ENCODE measurements at places on chromosomes 1 and 21. TPM values are rescaled to one million over a fixed set of nuclear protein-coding genes. Genes with fewer than 3 reads are reported as not detected.

The WNT4 gene
- total RNA-seq: 1.4 TPM

The S1PR1 gene
- total RNA-seq: 6.5 TPM

The TMCO1 gene
- total RNA-seq: 47.2 TPM

The FCGR3A gene
- 8.7 TPM for total RNA-seq

The SEC16B gene
- 4.2 TPM for total RNA-seq

DNA sequence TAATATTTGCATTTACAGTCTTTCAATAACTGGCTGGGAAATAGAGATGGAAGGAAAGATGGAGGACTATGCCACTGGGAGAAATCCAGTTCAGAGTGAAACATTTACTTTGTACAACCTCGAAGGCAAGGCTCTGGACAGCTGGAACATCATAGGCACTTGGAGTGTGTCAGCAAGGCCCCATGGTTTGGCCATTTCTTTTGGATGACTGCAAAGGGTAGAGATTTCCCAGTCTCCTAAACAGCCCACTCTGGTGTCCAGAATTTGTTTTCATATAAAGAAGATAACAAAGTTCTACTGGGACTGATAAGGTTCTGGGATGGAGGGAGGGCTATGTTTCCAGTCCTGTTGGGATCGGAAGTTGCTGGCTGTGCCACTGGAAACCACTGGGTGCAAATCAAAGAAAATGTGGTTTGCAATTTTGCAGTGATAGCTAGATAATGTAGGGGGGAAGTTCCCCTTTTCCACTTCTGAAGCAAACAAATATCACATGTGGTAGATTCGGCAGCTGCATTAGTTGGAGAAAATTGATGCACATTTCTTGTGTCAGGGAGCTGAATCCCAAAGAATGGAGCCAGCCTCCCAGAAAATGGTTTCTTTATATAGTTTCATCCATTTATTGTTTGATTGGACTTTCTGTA is 16.2 kb downstream of the KCND3 start:
- no peaks in the 10 kb centered on the region for H3K36me3 ChIP-seq
- no peak overlapping the region for H3K27ac ChIP-seq
- H3K4me1 ChIP-seq: peaks cover 17% of the 10 kb centered on the region
- DNase-seq: no peak
- H3K4me3 ChIP-seq: no peak overlapping the region

DNA sequence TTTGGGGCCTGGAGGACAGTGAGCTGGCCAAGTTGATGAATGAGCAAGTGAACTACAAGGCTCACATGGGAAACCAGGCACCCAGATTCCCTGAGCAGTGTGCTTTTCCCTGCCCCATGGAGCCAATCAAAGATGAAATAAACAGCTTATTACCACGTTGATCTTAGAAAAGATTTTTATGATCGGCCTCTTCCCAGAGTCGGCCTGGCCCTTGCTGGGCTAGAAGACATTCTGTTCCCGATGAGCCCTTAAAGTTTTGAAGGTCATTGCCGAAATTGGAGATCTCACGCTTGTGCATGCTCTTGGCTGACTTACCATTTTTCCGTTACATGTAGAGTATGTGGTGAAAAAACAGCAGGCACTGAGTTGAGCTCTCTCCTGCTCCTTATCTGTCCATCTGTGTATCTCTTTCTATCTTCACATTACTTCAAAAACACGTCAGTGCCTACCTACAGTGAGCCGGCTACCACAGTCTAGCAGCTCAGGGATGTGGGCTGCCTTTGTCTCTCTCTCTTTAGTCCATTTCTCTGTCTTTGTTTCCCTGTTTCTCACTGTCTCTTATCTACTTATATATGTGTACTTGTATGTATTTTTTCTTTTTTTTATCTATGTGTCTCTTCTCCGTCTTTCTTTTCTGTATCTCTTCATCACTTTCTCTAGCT is 248.8 kb upstream of the USP24 start:
- no peaks in the 10 kb centered on the region for H3K27me3 ChIP-seq
- H3K4me1 ChIP-seq: no peaks in the 10 kb centered on the region
- no peak overlapping the region for H3K27ac ChIP-seq
- no peaks in the 10 kb centered on the region for H3K36me3 ChIP-seq
- DNase-seq: no peak
- no peak overlapping the region for H3K4me3 ChIP-seq

DNA sequence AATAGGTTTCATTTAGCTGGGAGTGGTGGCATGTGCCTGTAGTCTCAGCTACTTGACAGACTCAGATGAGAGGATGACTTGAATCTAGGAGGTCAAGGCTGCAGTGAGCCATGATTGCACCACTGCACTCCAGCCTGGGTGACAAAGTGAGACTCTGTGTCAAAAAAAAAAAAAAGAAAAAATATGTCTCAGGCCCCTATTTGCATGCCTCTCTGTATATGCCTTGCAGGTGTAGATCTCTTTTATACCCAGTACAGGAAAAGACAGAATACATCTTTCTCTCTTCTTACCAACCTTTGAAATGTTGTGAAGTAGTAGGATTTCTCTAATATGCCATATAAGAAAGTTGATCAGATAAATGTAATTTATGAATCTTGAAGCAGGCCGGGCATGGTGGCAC is 6.4 kb downstream of the CNR2 start:
- H3K4me1 ChIP-seq: no peaks in the 10 kb centered on the region
- H3K36me3 ChIP-seq: no peaks in the 10 kb centered on the region
- H3K27ac ChIP-seq: no peak overlapping the region

DNA sequence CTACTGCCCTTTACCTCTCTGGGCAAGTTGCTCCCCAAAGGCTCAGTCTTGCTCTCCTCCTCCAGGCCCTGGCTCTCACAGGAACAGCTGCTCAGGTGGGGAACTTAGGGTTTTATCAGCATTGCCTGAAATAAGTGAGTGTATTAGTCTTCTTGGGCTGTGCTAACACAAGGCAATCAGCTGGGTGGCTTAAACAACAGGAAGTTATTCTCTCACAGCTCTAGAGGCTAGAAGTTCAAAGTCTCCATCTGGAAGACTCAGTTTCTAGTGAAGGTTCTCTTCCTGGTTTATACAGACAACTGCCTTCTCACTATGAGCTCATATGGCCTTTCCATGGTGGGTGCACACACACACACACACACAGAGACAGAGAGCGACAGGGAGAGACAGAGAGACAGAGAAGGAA is 2.8 kb upstream of the CD1C start:
- no peaks in the 10 kb centered on the region for H3K4me1 ChIP-seq
- no peak overlapping the region for H3K27ac ChIP-seq
- no peaks in the 10 kb centered on the region for H3K36me3 ChIP-seq
- DNase-seq: no peak
- no peaks in the 10 kb centered on the region for H3K27me3 ChIP-seq

GRCh38 chr1:11838349-11839272 is 9.0 kb downstream of the NPPA start:
- H3K36me3 ChIP-seq: peaks cover 30% of the 10 kb centered on the region
- peak; percentile 90 for DNase-seq
- no peaks in the 10 kb centered on the region for H3K4me1 ChIP-seq
- H3K27ac ChIP-seq: no peak overlapping the region
- H3K4me3 ChIP-seq: no peak overlapping the region

GRCh38 chr1:183723571-183723970 is 70.5 kb upstream of the APOBEC4 start:
- H3K27ac ChIP-seq: no peak overlapping the region
- H3K4me3 ChIP-seq: no peak overlapping the region
- no peak for DNase-seq
- H3K36me3 ChIP-seq: no peaks in the 10 kb centered on the region
- no peaks in the 10 kb centered on the region for H3K27me3 ChIP-seq

DNA sequence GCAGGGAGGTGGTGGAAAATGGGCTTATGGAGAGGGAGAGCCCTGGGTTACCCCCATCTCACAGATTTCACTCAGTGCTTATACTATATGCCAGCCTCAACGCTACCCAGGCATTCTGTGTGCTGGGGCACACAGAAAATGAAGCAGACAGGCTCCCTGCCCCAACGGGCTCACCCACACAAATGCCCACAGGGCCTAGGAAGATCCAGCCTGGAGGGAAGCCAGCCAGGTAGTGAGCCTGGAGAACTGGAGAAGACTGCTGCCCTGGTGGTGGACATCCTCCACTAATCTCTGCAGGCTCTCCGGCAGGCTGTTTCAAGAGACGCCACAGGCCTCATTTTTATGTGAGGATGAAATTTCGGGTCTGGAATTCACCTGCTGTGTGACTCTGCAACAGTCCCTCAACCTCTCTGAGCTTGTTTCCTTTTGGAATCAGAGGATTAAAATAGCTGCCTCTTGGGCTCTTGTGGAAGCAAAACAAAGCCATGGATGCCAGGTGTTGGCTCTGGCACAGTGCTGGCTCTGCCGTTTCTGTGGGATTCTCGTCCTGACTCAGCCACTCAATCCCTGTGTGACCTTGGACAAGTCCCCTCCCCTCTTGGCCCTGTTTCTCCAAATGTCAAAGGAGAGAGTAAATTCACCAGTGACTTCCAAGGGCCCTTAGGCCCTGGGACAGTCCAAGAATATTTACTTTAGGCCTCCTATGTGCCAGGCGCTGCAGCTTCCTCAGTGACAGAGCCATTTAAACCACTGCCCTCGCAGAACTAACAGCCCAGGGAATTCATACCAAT is 3.6 kb downstream of the PAQR7 start:
- H3K4me1 ChIP-seq: peaks cover 74% of the 10 kb centered on the region
- H3K27ac ChIP-seq: peak overlapping the region; percentile 36
- peak; percentile 90 for DNase-seq
- H3K4me3 ChIP-seq: no peak overlapping the region
- no peaks in the 10 kb centered on the region for H3K27me3 ChIP-seq

DNA sequence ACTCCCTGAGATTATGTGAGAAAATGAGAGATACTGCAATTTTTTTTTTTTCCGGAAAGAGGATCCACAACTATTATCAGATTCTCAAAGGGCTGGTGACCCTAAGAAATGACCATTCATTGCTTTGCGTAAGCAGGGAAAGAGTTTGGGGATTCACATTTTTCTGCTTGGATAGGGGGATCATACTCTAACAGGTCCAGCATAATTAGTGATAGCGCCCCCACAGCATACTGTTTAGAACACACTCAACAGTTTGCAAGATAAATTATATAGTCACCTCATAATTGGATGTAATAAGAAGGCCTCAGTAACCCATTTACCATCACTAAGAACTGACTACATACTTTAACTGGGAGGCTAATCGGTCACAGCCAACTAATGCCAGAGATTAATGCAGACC is 1.9 kb downstream of the CCT3 start:
- no peak overlapping the region for H3K4me3 ChIP-seq
- peaks cover 2% of the 10 kb centered on the region for H3K36me3 ChIP-seq
- H3K4me1 ChIP-seq: peaks cover 18% of the 10 kb centered on the region
- no peaks in the 10 kb centered on the region for H3K27me3 ChIP-seq
- H3K27ac ChIP-seq: no peak overlapping the region

GRCh38 chr21:16932314-16932713 is 580.5 kb upstream of the CXADR start:
- H3K4me1 ChIP-seq: no peaks in the 10 kb centered on the region
- H3K27me3 ChIP-seq: no peaks in the 10 kb centered on the region
- no peak overlapping the region for H3K4me3 ChIP-seq

GRCh38 chr1:47443530-47444296 is 5.9 kb downstream of the FOXD2 start:
- H3K27ac ChIP-seq: no peak overlapping the region
- no peak overlapping the region for H3K4me3 ChIP-seq
- no peak for DNase-seq

DNA sequence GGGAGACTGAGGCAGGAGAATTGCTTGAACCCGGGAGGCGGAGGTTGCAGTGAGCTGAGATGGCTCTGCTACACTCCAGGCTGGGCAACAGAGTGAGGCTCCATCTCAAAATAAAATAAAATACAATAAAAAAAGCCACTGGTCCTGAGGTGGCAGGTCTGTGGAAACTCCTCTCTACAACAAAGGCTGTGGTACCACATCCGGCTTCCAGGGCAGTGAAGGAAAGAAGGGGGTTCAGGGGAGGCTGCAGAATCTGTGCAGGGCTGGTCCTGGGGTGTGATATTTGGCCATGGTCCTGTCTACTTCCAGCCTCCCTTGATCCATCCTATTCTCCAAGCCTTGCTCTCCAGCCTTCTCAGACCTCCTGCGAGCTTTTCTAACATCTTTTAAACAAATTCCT is 731 bp upstream of the ZNF683 start:
- DNase-seq: no peak
- no peaks in the 10 kb centered on the region for H3K27me3 ChIP-seq
- H3K4me1 ChIP-seq: no peaks in the 10 kb centered on the region
- H3K36me3 ChIP-seq: no peaks in the 10 kb centered on the region
- H3K4me3 ChIP-seq: no peak overlapping the region
- H3K27ac ChIP-seq: no peak overlapping the region

DNA sequence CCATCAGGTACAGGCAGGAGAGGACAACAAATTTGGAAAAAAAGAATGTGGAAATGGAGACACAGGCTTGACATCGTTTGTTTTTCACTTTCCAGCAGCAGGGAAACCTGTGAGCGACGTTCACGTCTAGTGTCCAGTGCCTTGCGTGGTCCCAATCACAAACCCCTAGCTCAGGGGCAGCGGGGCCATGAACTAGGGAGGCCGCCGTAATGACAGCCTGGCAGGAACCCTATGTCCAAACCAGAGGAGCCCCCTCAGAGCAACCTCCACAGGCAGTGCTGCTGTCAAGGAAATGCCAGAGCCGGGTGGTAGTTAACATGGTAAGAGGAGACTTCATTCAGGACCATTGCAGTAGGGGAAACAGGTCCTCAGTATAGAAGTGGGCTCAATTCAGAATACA is 37.8 kb upstream of the PSEN2 start:
- H3K27ac ChIP-seq: no peak overlapping the region
- no peaks in the 10 kb centered on the region for H3K4me1 ChIP-seq
- no peak for DNase-seq
- H3K27me3 ChIP-seq: no peaks in the 10 kb centered on the region
- no peaks in the 10 kb centered on the region for H3K36me3 ChIP-seq

- H3K4me1 ChIP-seq: no peaks in the 10 kb centered on the region
- no peaks in the 10 kb centered on the region for H3K36me3 ChIP-seq
- H3K27ac ChIP-seq: no peak overlapping the region
- DNase-seq: no peak
- no peak overlapping the region for H3K4me3 ChIP-seq
Measured at GRCh38 chr1:171953835-171954234, 112.5 kb downstream of the DNM3 start.

DNA sequence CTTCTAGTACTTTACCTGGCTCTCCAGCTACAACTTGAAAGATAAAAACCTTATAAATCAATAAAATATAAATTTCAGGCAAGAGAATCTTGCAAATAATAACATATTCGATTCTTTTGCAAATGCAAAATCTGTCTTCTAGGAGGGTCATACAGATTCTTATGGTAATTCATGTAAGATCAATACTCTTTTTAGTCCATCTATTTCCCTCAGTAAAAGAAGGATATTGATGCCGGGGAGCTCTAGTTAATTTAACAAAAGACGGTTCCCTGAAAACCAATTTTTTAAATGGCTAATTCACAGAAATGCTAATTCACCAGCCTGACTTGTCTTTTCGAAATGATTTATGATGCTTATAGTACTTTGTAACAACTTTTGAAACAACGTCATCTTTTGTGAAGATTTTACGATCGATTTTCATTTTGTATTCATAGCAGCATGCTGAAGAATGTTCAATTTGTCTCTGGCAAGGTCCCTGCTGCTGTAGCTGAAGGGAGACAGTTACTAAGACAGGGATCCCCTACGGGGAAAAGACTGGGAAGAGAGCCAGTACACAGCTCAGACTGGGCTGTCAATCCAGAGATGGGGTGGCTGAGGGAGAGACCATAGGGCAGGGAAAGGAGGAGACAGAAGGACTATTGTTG is 90.6 kb upstream of the SPAG17 start:
- no peak overlapping the region for H3K27ac ChIP-seq
- no peak overlapping the region for H3K4me3 ChIP-seq
- no peaks in the 10 kb centered on the region for H3K27me3 ChIP-seq
- no peaks in the 10 kb centered on the region for H3K36me3 ChIP-seq
- H3K4me1 ChIP-seq: no peaks in the 10 kb centered on the region
